ENCODE measurements at places on chromosomes 11 and 22.

GRCh38 chr11:11499300-11499699 lies 122.5 kb downstream of the GALNT18 start:
- no peak for DNase-seq

DNA sequence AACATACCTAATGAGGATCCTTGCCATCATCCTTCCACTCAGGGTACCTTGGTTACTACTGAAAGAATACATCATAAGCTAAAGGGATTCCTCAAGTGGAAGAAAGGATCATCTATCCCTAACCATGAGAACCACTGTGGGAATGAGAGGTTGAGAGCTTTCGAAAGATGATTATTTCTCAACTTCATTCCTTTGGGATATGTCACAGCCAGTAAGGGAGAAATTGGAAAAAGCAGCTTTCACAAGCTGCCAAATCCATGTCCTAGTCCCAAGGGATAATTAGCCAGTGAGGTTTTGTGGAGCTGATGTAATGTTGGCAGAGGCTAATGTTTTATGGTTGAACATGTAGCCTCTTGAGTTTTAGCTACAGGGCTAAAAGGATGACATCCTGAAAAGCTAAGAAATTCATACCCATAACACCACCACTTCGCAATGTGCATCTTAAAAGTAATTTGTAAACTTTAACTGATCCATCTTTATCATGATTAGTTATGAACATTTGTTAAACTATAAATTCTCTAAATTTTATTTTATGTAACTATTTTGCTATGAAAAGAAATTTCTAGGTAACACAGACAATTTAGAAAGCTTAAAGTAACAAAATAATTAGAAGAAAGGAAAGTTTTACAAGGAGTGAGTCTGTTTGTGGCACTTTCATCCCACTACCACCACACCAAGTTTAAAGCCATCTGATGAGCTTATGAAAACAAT lies 123.9 kb downstream of the MRTFA start:
- DNase-seq: peak; percentile 66

DNA sequence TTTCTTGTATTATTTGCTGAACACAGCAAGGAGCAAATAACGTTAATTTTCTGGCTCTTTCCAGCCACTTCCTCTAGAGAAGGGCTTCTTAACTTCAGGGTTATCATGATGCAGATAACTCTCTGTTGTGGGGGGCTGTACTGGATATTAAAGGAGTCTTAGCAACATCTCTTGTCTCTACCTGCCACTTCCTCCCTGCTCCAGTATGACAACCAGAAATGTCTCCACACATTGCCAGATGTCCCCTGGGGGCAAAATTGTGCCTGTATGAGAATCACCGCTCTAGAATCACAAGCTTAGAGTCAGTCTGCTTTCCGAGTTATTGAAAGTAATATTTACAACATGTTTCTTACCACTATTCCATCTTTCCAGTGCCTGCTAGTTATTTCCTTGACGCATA lies 6.8 kb downstream of the JRKL start:
- no peak for DNase-seq

DNA sequence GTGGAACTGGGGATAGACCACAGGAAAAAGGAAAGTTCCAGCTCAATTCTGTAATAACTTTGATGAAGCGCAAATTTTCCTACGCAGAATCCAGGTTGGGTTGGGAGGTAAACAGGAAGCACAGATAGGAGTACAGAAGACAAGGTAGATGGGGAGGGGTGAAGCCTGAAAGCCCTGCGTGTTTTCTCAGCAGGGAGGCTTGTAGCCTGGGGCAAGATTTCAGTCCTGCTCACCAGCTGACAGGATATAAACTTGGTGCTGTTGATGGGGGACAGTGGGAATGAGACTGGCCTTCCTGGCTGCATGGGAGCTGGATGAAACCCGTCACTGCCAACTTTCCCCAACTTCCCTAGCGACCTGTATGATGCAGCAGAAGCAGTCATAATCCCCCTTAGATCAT lies 114.9 kb downstream of the ARHGAP32 start:
- no peak for DNase-seq

- DNase-seq: no peak
These were observed 789 bp downstream of the SIK2 start for GRCh38 chr11:111602865-111603610.

GRCh38 chr22:19937616-19938473 lies 3.7 kb upstream of the COMT start:
- no peak for DNase-seq

GRCh38 chr22:43446037-43446803 lies 34.4 kb downstream of the MPPED1 start:
- DNase-seq: no peak

DNA sequence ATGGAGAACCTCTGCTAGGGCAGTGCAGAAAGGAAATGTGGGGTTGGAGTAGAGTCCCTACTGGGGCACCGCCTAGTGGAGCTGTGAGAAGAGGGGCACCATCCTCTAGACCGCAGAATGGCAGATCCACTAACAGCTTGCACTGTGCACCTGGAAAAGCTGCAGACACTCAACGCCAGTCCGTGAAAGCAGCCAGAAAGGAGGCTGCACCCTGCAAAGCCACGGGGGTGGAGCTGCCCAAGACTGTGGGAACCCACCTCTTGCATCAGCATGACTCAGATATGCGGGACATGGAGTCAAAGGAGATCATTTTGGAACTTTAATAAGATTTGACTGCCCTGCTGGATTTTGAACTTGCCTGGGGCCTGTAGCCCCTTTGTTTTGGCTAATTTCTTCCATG lies 8.7 kb downstream of the TSKU start:
- DNase-seq: no peak

GRCh38 chr22:26589367-26589844 lies 526 bp downstream of the TPST2 start:
- DNase-seq: no peak

- no peak for DNase-seq
These were observed 505.6 kb upstream of the API5 start for GRCh38 chr11:42806191-42806590.

DNA sequence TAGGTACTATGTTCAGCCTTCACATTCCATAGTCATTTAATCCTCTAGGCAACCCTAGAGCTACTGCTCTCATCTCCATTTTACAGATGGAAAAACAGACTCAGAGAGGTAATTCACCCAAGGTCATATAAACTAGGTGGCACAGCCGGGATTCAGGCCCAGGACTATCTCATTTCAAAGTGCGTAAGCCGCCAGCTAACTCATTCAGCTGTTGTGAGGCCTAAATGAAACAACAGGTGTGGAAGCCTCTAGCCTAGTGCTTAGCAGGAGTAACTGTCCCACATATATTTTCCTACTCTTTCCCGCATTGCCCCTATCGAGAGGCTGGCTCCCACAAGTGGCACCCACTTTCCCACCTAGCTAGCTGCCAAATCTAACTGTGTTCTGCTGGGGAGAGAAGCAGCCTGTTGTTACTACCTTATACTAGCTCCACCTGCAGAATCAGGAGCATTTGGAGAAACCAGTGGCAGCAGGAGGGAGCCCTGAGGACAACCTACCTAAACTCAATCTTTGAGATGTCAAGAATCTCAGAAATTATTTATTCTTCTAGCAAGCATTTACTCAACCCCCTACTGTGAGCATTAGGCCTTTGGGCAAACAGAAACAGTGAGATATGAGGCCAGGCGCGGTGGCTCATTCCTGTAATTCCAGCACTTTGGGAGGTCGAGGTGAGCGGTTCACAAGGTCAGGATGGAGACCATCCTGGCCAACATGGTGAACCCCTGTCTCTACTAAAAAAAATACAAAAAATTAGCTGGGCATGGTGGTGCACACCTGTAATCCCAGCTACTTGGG lies 20.9 kb downstream of the PRG3 start:
- DNase-seq: no peak

DNA sequence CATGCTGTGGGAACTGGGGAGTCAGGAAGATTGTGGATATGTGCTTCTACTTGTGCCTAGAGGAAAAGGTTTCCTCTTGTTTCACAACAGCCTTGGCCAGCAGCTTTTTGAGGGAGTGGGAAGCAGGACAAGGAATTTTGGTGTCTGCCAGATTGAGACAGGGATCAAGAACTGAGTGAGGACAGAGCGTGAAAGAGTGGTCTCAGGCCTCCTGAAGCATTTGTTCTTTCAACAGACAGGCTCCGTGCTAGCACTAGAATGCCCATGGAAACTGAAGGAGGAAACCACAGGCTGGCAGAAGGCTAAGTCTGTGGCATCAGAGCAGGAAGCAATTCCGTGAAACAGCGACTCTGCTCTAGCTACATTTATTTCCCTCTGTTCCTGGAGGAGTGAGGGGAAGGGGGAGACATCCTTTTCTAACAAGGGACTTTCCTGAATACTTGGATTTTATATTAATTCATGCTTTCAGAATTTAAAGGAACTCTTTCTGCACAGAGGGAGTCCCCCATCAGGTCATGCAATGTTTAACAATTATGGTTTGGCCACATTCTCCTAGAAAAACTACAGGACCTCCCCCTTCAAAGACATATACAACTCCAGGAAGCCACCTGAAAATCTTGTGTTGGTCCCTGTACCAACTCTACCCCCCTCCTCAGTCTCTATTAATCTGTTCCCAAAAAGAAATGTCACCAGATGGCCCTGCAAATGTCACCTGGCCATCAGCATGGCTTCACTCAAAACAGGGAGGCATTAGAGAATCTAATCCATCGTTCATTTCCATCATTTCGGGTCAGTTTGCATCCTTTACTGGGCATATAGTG lies 96.1 kb downstream of the SYT9 start:
- no peak for DNase-seq

GRCh38 chr22:35479359-35479758 lies 61.3 kb upstream of the RASD2 start:
- no peak for DNase-seq

DNA sequence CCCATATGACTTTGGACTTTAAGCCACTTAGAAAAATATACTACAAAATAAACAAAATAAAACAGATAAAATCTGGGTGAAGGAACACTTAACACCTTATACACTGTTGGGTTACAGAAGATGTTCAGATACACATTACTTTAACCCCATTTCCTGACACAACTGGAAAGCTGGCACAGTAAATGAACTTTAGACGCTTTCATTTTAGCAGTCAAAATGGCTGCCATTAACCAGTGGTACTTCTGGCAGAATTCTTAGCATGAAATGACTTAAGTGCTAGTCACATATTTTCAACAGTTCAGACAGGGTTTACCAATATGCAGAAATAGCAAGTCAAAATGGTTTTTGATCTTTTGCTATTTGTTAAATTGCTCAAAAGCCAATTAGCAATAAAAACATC lies 37.9 kb downstream of the PIK3C2A start:
- DNase-seq: no peak

DNA sequence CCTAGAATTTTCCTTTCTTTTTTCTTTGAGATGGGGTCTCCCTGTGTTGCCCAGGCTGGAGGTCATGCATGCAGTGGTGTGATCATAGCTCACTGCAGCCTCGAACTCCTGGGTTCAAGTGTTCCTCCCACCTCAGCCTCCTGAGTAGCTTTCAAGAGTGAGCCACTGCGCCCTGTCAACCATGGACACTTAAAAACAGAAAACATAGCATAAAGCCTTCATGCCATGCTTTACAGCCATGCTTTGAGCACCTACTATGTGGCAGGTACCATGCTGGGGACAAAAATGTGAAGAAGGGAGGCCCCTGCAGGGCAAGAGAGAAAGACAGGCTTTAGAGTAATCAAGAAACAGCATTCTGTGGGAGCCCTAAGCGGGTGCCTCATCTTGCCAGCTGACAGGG lies 13.7 kb upstream of the GNB1L start:
- DNase-seq: no peak

- no peak for DNase-seq
These were observed 64.9 kb downstream of the NAV2 start for GRCh38 chr11:19777377-19778102.

GRCh38 chr11:26953770-26954392 lies 40.0 kb upstream of the FIBIN start:
- DNase-seq: no peak

GRCh38 chr11:45879803-45880686 lies 5.4 kb upstream of the MAPK8IP1 start:
- no peak for DNase-seq

- no peak for DNase-seq
These were observed 15.7 kb downstream of the MN1 start for GRCh38 chr22:27785831-27786230.

DNA sequence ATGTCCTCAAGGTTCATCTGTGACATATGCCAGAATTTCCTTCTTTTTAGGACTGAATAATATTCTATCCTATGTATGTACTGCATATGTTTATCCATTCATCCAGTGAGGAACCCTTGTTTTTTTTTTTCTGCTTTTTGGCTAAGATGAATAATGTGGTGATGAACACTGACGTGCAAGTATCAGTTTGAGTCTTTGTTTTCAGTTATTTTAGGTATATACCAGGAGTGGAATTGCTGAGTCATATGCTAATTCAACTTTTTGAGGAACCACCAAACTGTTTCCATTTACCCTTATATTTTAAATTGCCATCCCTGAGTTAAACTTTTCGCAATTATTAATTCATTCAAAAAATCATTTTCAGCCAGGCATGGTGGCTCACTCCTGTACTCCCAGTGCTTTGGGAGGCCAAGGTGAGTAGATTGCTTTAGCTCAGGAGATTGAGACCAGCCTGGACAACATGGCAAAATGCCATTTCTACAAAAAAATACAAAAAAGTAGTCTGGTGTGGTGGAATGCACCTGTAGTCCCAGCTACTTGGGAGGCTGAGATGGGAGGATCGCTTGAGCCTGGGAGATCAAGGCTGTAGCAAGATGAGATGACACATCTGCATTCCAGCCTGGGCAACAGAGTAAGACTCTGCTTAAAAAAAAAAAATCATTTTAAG lies 64.2 kb downstream of the MICAL2 start:
- DNase-seq: no peak

DNA sequence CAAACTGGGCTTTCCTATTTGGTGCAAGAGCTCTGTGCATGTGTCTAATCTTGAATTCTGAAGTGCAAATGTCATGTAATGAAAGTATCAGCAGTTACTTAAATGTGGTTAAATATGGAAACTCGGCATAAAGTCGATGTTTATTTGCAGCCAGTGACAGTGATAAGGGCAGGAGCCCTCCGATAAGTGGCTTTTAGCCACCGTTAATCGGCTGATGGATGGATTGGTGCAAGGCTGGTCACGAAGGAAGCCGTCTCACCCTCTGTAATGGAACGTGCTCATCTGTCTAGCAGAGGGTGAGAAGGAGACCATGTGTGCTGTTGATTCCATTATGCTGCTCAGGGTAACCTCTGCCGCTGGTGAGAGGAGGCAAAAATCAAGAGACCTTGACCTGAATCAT lies 121.8 kb upstream of the PAX6 start:
- DNase-seq: no peak

DNA sequence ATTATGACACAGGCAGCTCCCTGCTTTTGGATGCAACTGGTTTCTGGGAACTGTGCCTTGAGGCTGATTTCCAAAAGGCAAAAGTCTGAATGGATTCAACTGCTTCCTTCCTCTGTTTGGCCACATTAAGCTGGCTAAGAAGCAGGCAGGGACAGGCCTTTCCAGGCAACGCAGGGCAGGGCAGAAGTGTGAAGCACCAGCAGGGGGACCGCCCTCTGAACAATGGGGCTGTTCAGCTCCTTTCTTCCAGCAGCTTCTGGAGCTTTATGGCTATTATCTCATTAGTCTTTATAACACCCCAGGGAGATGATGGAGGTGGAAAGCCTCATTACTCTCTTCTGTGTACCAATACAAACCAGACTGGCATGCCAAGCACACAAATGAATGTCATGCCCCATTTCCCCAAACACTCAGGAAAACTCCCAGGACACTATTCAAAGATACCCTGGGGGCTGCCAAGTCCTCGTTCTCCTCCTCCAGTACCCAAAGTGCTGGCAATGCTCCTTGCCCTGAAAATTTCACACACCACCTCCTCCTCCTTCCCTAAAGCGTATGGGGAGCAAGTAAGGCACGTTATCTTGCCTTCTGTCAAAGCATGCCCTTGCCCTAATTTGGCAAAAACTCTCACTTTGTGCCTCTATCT lies 21.3 kb downstream of the MORC2 start:
- no peak for DNase-seq

Measured in SK-N-MC (cell line).